Stomach (tissue), 19 donors: ENCODE measurements at places on chromosomes 3 and 15.

GRCh38 chr3:69847303-69847702 is 108.0 kb downstream of the MITF start:
- no peak for DNase-seq

DNA sequence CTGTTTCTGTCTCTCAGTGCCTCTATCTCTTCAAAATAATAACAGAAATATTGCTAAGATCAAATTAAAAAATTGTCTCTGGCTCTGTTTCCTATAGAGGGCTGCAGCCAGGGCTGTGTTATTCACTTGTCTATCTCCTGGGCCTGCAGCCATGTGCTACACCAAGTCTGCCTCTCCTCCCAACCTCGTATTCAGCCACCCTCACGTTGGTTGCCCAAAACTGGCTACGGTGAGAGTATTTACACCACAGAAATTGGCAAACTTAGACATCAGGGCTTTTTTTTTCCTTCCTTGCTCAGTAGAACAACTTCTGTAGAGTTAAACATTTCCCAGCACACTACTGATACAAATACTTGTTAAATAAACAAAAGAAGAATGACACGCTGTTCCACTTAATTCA is 320.9 kb upstream of the ICE2 start:
- no peak for DNase-seq

GRCh38 chr15:97961067-97961954 is 808 bp downstream of the ARRDC4 start:
- peak; percentile 53 for DNase-seq

- peak; percentile 49 for DNase-seq
Observed at GRCh38 chr3:37863949-37864822, 2.5 kb downstream of the CTDSPL start.

DNA sequence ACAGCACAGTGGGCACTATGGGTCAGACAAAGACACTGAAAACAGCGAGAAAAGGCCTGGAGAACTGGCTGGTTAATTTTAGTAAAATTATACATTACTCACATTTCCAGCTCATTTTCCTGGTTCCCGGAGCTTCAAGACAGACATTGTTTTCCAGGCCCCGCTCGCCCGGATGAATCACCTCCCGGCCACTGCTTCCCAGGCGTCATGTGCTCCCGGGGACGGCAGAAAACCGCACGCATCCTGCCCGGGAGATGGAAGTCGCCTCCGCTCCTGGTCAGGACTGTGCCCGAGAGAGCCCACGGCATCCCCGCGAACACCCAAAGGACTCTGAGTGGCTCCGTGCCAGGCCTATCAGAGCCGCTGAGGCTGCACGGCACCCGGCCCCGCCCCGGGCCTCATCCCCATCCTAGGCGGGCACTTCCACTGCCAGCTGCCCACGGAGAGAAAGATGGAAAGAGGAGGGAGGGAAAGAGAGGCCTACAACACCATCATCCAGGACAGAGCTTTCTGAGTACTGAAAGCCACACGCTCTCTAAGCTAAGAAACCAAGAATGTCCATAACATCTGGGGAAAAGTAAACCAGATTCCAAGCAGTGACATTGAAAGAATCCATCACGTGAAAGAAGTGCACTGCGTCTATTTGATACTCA is 75.1 kb downstream of the VGLL4 start:
- peak; percentile 64 for DNase-seq

DNA sequence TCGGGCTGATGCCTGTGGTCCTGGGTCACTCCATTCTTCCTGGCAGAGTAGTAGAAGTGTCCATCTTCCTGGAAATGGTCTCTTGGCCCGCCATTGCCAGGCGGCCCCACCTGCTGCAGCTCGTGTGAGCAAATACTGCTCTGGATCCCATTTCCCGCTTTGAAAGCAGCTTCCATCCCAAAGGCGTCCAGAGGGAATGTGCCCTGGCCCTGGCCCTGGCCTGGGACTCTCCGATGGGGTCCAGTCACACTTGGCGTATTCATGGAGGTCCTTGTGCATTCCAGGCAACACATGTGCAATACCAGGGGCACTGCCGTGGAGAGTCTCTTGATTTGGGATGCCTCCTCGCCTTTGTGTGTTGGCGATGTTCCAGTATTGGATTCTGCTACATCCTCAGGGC is 111.1 kb downstream of the SNRPN start:
- no peak for DNase-seq

DNA sequence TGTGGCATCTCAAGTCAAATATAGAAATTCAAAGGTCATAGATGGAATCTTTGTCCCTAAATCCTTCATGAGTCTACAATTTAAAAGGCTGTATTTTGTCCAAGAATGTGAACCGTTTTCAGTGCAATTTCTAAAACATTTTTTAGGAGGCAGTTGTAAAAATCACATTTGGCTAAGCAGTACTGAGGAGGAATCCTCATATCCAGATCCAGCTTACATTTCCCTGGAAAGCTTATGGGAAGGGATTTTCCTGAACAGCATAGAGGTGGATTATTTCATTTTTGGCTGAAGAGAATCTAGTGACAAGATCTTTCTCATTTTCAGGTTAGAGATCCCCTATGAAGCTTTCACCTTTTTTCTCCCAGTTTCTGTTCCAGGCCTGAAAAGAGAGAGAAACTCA is 178.4 kb downstream of the POLR2M start:
- DNase-seq: no peak

DNA sequence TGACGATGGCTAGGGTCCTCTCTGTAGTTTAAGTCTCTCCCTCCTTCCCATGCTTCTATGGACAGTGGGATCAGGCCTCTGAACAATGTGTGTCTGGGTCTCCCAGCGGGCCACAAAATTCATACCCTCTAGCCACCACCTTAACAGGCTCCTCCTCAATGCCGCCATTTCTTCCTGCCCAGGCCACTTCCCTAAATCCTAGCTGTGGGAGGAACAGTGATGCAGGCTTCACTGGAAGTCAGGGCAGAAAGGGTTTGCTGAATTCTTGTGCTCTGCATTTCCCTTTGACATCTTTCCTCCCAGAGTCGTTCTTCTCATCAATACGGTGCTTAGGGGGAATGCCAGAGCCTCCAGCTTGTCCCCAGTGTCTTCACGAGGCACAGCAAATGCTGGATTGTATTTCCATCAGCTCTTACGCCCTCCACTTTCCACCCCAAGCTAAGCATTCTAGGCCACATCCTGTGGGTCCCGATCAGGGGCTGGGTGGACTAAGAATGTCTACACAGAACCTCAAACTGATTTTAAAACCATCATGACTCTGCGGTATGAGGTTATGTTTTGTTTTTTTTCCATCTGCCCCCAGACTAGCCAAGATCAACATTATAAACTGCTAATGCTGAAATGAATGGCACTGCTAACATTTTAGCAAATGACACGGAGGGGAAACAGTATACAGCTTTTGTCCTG is 11.9 kb upstream of the LDHAL6B start:
- DNase-seq: no peak

DNA sequence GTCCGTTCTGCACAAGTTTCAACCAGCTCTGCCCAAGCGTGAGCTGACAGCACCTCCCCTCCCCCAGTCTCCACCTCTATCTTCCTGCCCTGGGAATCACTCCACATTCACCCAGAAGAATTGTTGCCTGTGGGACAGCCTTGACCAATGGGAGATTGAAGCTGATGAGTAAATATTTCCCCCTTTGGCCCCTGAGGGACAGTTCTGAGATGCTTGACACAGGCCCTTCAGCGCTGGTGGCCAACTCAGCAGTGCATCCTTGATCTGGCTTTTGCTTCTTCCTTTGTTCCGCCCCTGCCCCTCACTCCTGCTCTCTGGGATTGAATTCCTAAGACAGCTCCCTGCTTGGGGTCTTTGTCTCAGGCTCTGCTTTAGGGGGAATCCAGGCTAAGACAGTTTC is 13.1 kb upstream of the SKIC8 start:
- DNase-seq: no peak

DNA sequence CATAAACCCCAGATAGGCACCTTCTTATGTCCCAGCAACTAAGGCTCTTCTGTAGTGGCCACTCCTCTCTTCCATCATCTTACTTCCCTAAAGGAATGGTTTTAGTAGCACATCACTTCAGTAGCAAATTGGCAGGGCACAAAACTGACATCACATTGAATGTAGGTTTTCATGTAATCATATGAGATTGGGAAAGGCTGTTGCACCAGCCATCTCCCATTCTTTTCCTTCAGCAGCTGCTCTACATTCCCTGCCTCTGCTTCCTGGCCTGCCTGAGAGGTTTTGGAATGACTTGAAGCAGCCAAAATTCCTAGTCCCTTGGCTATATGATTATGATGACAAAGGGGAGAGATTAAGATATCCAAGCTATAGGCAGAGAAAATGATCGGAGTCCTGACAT is 36.5 kb downstream of the NSUN3 start:
- no peak for DNase-seq

DNA sequence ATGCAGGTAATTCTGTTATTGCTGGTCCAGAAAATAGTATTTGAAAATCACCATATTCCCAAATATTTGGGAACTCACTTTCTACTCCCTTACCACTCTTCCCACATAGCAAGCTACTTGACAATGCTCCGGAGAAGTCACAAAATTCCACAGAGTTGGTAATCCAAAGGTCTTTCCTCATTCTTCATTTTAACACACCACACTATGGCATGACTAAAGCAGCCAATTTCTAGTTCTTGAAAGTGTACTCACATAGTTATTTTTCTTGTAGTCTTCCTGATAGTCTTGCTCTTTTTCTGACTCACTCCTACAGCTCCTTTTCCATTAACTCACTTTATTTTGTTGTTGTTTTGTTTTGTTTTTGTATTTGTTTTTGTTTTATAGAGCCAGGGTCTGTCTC is 67.2 kb downstream of the MYO9A start:
- no peak for DNase-seq

GRCh38 chr3:151630938-151631441 is 102.7 kb upstream of the AADACL2 start:
- peak; percentile 21 for DNase-seq

DNA sequence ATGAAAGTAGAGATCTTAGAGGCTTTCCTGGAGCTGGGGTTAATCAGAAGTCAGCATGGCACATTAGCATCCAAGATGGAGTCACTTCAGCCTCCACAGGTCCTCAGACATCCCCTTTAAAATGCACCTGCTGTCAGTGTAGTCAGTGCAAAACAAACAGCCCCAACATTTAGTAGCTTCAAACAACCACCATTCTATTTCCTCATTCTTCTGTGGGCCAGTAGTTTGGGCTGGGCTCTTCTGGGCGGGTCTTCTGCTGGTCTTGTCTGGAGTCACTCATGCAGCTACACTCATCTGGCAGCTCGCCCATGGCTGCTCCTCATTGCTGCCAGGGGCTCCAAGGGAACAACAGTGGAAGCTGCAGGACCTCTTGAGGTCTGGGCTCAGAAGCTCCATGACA is 99.9 kb downstream of the TLE3 start:
- DNase-seq: peak; percentile 82

GRCh38 chr15:31347981-31348803 is 21.6 kb downstream of the KLF13 start:
- no peak for DNase-seq

- no peak for DNase-seq
Observed at GRCh38 chr15:96801576-96802150, 471.2 kb downstream of the NR2F2 start.

DNA sequence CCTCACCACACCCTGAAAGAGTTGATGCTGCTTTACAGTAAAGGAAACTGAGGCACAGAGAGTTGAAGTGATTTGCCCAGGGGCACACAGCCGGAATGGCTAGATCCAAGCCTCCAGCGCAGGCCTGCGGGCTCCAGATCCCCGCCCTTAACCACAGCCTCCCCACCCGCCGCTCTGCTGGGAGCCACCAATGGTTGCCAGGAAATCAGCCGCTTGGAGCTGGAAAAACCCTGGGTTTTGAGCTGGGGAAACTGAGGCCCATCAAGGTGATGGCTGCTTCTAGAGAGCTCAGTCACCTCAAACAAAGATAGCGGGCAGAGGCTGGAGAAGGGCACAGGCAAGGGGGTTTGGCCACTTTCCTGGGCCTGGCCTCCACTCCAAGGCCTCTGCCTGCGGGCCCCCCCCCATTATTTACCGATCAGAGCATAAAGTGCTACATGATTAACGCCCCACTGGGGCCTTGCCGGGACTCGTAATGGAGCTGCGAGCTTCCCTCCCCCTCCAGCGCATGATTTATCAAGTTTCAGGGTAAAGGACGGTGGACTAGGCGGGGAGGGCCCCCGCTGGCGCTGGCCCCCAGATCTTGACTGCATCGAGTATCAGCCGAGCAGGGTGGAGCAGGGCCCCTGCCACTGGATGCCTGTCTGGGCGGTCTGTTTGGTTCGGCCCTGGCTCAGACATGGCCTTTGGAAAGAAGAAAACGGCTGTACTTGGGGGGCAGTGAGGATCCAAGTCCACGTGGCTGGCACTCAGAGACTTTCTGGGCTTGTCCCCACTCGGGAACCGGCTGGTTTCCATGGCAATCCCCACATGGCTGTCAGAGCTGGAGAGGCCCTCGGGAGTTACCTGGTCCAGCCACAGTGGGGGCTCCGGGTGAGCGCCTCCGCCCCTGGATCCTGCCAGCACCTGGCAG is 9.1 kb downstream of the PLXND1 start:
- DNase-seq: no peak

- no peak for DNase-seq
Observed at GRCh38 chr3:62284442-62284841, 88.9 kb downstream of the FEZF2 start.

DNA sequence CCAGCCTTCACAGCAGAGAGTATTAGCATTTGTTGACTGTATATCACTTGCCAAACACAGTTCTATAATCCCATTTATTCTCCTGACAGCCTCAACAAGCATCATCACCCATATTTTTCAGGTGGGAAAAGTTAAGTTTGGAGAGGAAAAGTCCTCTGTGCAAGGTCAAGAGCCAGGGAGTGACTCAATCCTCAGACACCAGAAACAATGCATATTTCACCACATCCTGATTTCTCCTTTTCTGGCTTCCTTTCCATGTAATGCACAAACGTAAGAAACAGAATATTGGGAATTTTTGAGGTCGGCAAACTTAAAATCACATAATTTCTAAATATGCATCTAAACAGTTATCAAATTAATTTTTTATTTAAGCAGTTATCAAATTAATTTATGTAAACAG is 116.0 kb upstream of the GADL1 start:
- no peak for DNase-seq

GRCh38 chr15:80982205-80982604 is 7.4 kb downstream of the MESD start:
- DNase-seq: no peak

- DNase-seq: no peak
Observed at GRCh38 chr3:124410471-124410870, 319.8 kb upstream of the UMPS start.

DNA sequence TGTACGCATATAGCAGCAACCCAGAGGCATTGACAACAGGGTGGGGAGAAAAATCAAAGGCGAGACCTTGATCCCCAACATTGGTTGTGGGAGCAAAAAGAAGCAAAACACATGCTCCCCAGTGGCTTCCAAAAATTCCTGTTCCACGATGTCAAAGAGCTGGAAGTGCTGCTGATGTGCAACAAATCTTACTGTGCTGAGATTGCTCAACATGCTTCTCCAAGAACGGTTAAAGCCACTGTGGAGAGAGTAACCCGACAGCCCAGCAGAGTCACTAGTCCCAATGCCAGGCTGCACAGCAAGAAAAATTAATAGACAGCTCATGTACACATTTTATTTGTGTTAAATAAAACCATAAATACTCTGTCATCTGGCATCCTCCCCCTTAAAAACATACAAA is 179.9 kb upstream of the PFN2 start:
- DNase-seq: no peak

- no peak for DNase-seq
Observed at GRCh38 chr3:130379274-130379673, 33.8 kb downstream of the COL6A5 start.
